ENCODE measurements at places on chromosomes 16 and 17.
A peak's percentile ranks its signal among the peaks of the same experiment; 100 is the strongest.

DNA sequence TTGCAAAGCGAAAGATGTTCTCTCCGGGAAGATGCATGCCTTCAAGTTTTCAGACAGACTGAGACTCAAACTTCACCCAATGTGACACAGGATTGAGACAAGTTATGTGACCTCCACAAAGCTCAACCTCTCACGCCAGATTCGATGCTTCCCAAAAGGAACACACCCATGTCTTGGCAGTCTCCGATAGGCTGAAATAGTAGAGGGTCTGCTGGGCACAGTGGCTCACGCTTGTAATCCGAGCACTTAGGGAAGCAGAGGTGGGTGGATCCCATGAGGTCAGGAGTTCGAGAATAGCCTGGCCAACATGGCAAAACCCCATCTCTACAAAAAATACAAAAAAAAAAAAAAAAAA lies 22.1 kb downstream of the ZFHX3 start:
- no peak for DNase-seq

DNA sequence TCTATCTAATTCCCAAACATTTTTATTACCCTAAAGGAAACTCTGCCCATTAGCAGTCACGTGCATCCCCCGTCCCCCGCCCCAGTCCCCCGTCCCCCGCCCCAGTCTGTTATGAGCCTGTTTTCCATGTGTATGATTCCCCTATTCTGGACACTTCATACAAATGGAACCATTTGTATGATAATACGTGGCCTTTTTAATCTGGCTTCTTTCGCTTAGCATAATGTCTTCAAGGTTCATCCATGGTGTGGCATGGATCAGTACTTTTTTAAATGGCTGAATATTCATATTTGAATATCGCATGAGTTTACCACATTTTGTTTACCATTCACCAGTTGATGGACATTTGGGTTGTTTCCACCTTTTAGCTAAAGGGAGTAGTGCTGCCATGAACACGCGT lies 49.5 kb downstream of the DNAH2 start:
- DNase-seq: no peak

GRCh38 chr17:70308618-70309017 lies 139.3 kb downstream of the KCNJ2 start:
- no peak for DNase-seq

DNA sequence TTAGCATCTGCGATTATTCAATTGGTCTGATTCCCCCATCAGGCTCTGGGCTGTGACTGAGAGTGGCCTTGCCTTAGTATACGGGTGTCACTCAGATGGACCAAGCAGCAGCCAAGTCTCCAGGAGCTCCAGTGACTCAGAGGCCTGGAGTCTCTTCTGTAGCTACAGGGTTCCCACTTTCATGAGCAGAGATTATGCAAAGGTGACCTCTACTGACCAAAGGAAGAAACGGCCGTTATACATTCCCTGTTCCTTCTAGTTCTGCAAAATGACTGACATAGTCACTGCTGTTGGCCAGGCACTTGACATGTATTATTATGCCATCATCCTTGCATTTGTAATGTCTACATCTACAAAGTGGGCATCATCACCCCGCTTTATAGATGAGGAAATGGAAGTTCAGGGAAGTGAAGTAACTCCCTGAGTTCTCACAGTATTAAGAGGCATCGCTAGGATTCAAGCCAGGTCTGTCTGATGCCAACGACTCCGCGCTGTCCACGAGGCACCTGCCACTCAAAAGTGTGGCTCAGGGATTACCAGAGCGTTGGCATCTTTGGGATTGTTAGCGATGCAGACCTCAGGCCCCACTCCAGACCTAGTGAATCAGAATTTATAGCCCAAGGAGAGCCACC lies 23.3 kb downstream of the SLC38A7 start:
- no peak for DNase-seq

DNA sequence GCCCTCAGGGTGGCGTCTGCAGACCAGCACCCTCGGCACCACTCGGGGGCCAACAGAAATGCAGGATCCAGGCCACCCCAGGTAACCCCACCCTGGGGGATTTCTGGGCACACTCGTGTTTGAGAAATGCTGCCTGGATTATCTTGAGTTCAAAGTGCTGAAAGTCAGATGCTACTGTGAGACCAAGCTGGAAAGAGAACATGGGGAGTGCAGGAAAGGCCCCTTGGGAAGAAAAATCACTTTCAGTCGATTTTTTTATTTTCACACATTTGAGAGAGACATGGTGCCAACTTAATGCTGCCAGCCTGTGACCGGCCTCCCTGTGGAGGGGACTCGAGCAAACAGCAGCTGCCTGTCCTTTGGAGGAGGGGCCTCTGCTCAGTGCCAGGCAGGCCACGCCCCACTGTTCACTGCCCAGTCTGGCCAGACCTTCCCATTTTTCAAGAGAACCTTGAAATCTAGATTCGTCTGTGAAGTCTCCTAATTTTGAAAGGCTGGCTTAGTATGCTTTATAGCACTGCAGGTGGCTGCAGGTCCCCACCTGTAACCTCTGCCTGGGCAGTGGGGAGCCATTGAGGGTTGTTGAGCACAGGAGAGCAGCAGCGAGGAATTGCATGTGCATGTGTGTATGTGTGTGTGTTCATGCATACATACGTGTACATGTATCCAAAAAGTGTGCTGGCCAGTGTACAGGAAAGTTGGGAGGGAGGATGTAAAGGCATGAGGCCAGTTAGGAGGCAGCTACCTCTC lies 70.7 kb upstream of the PLCG2 start:
- DNase-seq: no peak

- DNase-seq: no peak
Measured at GRCh38 chr16:55350984-55351383, 27.0 kb downstream of the IRX6 start.

- peak; percentile 55 for DNase-seq
Measured at GRCh38 chr17:38428112-38428642, at the start of gene ARHGAP23. Gene ARHGAP23, plus strand, starts transcription at chr17:38428464. Its CDS starts 22 bp downstream, at chr17:38428486.

DNA sequence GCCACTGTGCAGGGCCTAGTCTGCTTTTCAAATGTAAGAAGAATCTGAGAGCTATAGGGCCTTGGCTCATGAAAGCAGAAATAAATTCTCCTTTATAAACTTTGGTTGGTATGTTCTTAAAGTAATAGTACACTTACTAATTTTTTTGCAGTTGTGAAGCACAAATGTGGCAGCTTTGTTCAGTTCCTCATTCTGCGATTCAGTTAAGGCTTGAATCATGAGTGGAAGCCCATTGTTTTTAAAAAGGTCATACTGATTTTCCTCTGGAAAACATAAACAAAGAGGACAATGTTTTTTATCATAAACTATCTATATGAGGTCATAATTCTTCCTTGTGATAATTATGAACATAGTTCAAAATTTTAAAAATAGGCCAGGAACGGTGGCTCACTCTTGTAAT lies 23.6 kb upstream of the DYNC1LI2 start:
- DNase-seq: peak; percentile 13

GRCh38 chr17:48162306-48162934 lies 54.9 kb downstream of the SNX11 start:
- DNase-seq: no peak

DNA sequence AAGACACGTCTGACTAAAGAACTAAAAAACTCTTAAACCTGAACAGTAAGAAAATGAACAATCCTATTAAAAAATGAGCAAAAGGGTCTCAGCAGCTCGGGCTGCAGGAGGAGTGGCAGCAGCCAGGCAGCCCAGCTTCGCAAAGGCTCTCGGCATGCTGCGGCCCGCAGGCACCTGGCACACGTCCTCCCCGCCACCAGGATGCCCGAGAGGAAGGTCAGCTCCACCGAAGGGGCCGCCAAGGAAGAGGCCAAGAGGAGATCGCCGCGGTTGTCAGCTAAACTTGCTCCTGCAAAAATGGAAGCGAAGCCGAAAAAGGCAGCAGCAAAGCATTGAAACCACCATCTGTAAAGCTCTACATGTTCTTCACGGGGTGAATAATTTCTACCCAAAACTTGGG lies 173.5 kb downstream of the BCAS3 start:
- no peak for DNase-seq

DNA sequence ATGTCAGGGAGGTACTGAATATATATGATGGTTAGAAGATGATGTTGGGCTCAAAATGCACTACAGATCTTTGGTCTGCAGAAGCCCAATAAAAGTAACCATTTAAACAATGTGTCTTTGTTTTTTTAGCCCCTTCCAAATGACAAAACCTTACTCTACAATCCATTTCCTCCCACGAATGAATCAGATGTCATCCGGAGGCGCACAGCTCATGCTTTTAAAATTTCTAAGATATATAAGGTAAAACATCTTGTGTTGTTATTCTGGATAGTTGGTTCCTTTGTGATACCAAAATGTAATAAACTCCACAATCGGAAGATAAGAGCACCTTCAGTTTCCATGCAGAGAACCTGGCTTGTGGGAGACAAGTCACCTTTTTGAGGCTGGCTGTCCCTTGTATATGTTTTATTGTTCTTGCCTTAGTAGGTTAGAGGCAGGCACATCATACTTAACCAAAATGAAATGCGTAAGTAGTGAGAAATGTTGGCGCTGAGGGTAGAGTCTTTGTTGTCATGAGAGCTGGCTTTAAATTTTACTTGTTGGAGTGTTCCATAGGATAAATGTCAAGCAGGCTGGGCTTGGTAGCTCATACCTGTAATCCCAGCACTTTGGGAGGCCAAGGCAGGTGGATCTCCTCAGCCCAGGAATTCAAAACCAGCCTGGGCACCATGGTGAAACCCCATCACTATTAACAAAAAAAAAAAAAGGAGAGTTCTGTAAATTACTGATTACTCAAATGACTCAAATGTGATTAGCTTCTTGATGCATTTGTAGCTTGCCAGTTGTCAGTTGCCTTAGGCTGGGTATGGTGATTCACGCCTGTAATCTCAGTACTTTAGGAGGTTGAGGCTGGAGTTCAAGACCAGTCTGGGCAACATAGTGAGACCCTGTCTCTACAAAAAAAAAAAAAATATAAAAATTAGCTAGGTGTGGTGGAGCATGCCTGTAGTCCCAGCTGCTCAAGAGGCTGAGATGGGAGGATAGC lies 19.7 kb upstream of the SNTB2 start:
- no peak for DNase-seq

- DNase-seq: no peak
Measured at GRCh38 chr17:76132574-76133338, 8.3 kb downstream of the FOXJ1 start.

GRCh38 chr17:51427856-51428255 lies 167.5 kb downstream of the UTP18 start:
- DNase-seq: peak; percentile 46

DNA sequence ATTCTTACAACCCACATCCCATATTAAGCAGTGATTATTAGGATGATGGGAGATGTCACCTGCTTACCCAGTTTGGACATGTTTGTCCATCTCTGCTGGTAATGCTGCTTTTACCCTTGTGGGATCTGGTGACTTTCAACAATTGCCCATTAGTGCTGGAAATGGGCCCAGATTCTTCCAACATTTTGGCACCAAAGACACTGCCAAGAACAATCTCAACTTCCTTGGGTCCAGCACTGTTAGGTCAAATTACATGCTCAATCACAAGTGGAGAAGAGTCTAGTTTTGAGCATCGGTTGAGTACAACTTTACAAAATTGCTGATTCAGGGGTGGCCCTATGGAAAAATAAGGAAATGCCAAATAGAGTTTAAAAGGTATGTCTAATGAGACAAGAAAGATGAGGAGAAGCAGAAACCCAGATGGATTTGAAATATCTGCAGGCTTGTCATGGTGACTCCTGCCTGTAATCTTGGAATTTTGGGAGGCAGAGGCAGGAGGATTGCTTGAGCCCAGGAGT lies 13.0 kb upstream of the ZFP3 start:
- no peak for DNase-seq
